ENCODE measurements at places on chromosomes 2 and 18.
A peak's percentile ranks its signal among the peaks of the same experiment; 100 is the strongest.

DNA sequence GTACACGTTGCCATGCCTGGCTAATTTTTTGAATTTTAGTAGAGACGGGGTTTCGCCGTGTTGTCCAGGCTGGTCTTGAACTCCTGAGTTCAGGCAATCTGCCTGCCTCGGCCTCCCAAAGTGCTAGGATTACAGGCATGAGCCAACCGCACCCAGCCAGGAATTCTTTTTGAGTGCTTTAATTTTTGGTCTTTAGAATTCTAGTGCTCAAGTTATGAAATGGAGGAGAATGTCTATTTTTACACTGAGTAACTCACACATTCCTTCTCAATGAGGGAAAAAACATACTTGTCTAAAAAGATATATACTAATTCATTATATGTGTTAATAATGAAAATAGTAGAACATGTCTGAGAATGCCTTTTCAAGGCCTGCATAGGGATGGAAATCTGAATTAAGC lies 8.5 kb downstream of the ZNF396 start:
- DNase-seq: no peak

- DNase-seq: no peak
Measured at GRCh38 chr2:55425431-55425831, 5.8 kb upstream of the CCDC88A start.

DNA sequence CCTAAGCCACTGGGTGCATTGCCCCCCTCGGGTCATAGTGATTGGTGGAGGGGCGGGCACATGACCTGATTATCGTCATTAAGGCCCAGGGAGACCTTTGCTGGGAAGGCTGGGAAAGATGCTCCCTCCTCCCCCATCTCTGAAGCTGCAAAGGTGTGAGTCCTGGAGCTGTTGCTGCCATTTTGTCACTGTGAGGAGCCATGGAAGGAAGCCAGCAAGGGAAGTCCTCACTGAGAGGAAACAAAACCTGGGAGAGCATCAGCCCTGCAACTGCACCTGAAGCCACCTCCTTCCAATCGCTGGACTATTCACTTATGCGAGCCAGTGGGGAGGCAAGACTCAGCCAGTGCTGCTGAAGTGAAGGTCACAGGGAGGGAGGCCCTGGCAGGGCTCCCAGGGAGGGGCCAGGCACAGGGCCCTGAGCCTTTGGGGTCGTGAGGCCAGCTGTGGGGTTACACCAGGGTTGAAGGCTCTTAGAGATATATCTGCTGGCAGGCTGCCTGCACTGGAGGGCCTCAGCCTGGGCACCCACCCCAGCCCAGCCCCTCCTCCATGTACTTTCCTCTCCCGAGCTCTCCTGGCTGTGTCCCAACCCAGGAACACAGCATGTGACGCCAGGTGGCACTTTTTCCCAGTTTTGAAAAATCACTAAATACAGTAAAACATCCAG lies 10.7 kb upstream of the FAHD2A start:
- no peak for DNase-seq

DNA sequence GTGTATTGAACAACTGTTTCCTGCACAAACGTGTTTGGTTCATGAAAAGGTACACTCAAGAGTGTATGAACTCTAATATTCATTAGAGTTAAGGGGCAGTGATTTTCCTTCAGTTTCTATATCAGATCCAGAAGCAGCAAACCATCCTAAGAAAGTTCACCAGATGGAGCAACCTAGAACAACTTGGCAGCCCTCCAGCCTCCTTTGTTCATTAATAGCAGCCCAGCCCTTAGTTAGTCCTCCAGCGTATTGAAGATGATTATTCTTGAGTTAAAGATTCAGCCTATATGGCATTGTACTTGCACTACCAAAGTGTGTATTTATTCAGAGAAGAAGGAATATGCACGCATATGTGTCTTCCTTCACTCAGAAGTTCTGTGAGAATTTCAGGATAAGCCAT lies 365.5 kb downstream of the SETBP1 start:
- no peak for DNase-seq

GRCh38 chr2:78418021-78418420 lies 607.5 kb upstream of the REG3G start:
- no peak for DNase-seq

GRCh38 chr2:88053296-88053695 lies 2.3 kb downstream of the KRCC1 start:
- no peak for DNase-seq

- DNase-seq: no peak
Measured at GRCh38 chr18:23257686-23258565, 122.6 kb downstream of the CABLES1 start.

- no peak for DNase-seq
Measured at GRCh38 chr2:148981324-148981723, 57.2 kb upstream of the LYPD6B start.

GRCh38 chr2:48940606-48941005 lies 185.1 kb upstream of the LHCGR start:
- no peak for DNase-seq

- no peak for DNase-seq
Measured at GRCh38 chr2:55490554-55490953, 29.0 kb upstream of the CFAP36 start.

GRCh38 chr2:218895759-218896500 lies 15.3 kb downstream of the WNT10A start:
- no peak for DNase-seq

DNA sequence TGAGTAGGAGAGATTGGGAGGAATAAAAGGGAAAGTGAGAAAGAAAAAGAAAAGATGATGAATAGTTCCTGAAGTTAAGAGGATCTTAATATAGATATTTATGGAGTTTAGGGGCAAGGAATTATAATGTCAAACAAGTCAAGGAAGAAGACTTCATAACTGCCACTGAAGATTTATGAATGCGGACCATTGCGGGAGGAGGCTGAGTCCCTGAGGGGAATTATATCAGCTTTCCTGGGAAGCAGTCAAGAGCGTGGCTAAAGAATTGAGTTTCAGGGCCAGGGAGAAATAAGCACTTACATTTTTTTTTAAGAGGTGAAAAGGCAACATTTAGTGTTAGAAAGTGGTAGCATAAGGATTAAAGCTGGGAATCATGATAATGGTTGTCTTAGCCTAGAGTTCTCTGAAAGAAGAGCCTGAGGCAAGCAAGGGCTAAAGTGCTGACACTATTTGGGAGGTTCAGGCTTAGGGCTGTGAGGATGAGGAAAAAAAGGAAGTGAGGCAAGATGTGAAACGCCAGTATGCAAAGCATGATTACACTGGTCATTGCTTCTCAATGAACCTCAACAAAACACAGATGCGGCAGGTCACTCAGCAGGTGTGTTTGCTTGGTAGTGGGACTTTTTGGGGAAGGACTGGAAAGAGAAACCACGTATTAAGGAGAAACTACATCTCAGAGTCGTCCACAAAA lies 217.1 kb downstream of the SLC4A3 start:
- DNase-seq: no peak

DNA sequence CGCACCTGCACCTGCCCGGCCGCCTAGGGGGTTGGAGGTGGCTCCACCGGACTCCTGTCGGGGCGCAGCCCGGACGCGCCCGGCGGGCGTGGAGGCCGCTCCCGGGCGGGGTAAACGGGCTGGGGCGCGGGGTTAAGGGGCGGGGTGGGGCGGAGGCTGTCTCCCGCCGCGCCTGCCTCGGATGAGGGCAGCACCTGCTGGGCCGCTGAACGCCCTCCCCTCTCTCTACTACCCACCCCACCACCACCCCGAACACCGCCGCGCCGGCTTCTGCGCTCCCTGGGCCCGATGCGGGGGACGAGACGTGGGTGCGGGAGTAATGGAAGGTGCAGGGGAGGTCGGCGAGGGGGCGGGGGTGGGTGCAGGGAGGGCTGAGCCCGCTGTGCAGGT lies 224.8 kb upstream of the ID2 start:
- peak; percentile 14 for DNase-seq

DNA sequence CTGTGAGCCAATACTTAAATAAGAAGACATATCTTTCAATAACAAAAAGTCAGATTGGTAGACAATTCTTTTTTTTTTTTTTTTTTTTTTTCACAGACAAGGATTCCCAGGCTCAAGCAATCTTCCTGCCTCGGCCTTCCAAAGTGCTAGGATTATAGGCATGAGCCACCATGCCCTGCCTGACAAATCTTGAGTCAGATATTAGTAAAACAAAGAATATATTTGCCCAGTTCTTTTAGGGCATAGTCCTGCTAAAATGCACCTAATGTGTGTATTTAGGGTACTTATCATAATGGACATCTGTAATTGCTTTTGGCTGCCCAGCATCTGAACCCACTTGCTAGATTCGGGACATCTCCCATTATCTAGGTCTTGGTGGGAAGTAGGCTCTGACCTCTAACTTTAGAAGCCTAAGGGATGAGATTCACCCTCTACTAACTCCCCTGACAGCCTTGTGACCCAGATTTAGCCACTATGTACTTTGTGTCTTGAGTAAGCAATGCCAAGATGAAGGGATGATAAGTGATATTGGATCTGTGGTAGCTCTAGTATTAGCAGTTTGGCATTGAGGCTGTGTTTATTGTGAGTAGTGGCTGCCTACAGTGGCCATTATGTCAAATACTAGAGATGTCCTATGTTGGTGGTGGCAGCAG lies 18.5 kb upstream of the PSME4 start:
- DNase-seq: no peak

- no peak for DNase-seq
Measured at GRCh38 chr2:160014227-160014626, 48.2 kb downstream of the PLA2R1 start.

DNA sequence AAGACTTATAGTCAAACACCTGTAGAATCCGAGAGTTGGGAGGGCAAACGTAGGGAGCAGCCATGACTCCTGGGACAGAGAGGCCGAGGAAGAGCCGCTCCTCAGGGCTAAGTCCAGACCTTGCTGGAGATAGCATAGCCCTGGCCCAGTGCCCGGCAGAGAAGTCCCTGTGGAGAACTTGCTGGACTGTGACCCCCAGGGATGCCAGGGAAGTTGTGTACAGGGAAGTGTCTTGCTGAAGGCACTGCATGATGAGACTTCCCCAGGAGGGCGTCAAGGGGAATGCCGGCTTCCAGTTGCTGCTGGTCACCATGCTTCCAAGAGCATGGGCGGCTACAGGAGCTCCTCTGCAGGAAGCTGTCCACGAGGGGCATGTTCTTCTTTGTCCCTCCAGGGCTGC lies 8.6 kb upstream of the CNDP1 start:
- DNase-seq: no peak

DNA sequence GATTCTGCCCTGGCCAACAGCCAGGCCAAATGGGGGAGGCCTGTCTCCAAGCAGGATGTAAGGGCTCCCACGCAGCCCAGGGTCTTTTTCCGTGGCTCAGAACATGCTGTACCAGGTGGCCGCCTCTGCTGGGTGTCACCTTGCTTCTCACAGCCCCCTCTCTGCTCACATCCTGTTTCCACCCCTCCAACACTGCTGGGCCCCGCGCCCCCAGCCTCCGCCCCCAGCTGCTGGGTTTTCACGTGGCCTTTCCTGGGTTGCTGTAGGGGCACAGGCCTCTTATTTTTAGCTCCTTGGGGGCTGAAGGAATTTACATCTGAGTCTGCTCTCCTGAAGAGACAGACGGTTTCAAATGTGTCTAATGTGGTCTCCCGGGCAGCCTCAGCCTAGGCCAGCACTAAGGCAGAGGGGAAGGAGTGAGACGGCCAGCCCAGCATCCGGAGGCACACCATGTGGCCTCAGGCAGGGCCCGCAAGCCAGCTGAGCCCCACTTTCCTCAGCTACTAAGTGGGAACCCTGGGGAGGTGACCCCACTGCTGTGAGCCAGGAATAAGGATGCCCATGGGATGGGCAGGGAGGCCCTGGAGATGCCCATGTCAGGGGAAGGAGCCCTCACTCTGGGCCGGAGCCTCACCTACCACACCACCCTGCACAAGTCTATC lies 18.7 kb upstream of the DUSP2 start:
- DNase-seq: peak; percentile 53

DNA sequence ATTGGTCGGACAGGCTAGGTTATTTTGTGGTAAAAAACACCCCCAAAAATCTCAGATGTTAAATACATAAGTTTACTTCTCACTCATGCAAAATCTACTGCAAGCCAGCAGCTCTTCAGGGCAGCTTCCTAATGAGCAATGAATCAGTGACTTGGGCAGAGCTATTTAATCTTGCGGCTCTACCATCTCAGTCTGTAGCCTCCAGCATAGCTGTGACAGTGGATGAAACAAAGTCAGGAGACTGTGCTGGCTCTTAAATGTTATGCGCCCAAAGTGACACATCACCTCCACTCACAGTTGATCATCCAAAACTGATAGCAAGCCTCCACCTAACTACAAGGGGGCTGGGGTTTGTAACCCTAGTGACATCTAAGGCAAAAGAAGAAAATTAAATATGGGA lies 571.9 kb downstream of the METTL4 start:
- no peak for DNase-seq

- no peak for DNase-seq
Measured at GRCh38 chr2:18991177-18992168, 366.9 kb downstream of the OSR1 start.

- no peak for DNase-seq
Measured at GRCh38 chr2:68877079-68877772, 6.0 kb upstream of the BMP10 start.

- no peak for DNase-seq
Measured at GRCh38 chr2:178279142-178279541, 84.8 kb downstream of the OSBPL6 start.

Data from CD4-positive, alpha-beta T cell treated with Interleukin-6 at 100 ng/mL for 8 hours (primary cell).